ENCODE measurements at places on chromosomes 3 and 15. TPM values are rescaled to one million over a fixed set of nuclear protein-coding genes. Genes with fewer than 3 reads are reported as not detected.

- no peak overlapping the region for H3K4me3 ChIP-seq
- no peak overlapping the region for H3K27ac ChIP-seq
- DNase-seq = no peak
- no peaks in the 10 kb centered on the region for H3K27me3 ChIP-seq
- H3K36me3 ChIP-seq = no peaks in the 10 kb centered on the region
These were observed 329.1 kb upstream of the ROBO1 start for GRCh38 chr3:80096909-80097308.

The NME9 gene
- total RNA-seq = not detected

DNA sequence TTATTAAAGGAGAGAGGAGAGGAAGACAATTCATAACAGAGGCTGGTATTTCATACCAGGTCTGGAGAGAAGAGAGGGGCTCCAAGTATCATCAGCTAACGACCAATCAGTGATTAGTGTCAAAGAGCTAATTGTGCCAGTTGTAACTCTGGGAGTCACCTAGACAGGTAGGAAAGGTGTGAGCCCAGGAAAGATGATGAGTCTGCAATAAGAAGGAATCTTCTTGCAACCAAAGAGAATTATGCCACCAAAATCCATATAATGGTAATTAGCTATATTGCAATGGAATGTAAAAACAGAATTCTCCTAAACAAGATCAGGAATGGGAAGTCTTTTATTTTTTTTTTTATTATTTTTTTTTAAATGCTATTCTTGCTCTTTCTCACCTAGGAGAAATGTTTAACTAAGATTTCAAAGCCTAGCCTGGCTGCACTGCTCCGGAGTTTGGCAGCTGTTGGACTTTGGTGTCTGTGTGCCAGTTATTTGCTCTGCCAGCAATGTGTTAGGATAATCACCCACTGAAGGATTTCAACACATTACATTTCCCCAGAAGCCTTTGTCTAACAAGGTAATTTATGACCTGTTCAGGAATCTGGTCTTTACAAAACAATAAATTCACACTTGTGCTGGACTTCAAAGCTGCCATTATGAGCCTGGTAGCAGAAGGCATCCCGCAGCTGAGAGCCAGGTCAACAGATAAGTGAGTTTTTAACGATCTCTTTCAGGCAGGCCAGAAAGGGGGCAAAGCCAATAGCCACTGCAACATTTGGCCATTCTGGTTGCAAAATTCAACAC lies 89.4 kb downstream of the FOXB1 start:
- no peak for DNase-seq
- peaks cover 12% of the 10 kb centered on the region for H3K27me3 ChIP-seq
- no peak overlapping the region for H3K27ac ChIP-seq
- no peak overlapping the region for H3K4me3 ChIP-seq

The KBTBD8 gene
- 26.6 TPM for total RNA-seq

GRCh38 chr3:28376424-28376823 lies 27.8 kb upstream of the AZI2 start:
- H3K27me3 ChIP-seq = no peaks in the 10 kb centered on the region
- no peaks in the 10 kb centered on the region for H3K4me1 ChIP-seq
- DNase-seq = no peak
- H3K36me3 ChIP-seq = no peaks in the 10 kb centered on the region
- no peak overlapping the region for H3K27ac ChIP-seq

DNA sequence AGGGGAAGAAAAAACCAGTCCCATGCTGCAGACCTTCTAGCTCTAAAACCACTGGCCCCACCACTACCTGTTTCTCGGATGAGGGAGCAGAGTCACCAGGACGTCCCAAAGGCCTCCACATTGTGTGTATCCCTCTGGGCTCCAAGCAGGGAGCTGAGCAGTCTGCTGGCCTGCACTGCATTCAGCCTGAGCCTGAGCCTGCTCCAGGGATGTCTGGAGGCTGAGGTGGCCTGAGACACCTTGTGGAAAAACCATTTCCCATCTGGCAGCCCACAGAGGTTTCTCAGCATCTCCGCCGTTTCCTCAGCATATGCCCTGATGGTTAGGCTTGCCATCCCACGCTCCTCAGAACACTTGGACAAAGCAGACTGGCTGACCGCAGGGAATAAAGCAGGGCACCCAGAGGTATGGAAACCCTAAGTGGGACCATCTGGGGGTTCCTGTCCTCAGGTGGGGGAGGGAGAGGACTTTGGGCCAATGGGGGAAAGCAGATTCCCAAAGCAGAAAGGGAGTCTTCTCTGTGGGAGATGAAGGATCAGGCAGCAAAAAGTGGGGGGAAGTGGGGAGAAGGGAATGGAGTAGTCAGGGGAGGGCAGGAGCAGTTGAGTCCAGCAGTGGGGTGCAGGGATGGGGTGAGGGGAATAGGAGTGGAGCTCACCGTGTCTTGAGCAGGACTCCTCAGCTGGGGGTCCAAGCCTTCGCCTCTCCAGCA lies at the start of gene CILP:
Gene CILP (minus strand): TSS at position 704 of the 712 bp plus-strand sequence. CDS start 1,718 bp downstream, outside the sequence.
- DNase-seq = no peak
- no peaks in the 10 kb centered on the region for H3K36me3 ChIP-seq
- no peaks in the 10 kb centered on the region for H3K4me1 ChIP-seq
- H3K27ac ChIP-seq = no peak within 1 kb of the TSS
- no peak within 1 kb of the TSS for H3K4me3 ChIP-seq

DNA sequence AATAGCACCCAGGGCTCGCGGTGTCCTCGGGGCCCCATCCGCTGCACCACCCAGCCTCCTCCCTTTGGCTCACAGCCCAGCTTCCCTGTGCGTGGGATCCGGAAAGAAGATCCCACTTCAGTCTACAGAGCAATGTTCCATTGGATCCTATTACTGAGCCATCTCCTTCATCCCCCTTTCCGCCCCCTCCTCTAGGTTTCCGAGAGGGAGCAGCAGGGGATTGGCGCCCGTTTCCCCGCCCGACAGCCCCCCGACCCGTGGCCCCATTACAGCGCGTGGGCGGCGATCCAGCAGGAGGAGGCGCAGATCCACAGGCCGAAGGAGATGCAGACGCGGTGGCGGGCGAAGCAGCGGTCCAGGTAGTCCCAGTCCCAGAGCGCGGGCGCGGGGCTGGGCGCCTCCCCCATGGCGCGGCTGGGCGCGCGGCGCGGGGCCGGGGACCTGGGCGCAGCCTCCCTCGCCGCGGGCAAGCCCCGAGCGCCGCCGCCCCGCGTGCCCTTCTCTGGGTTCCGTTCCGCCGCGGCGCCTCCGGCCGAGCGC lies 340 bp downstream of the TMEM44 start:
- H3K4me3 ChIP-seq = peak overlapping the region; percentile 80
- peaks cover 5% of the 10 kb centered on the region for H3K27me3 ChIP-seq
- no peak overlapping the region for H3K27ac ChIP-seq
- no peak for DNase-seq
- H3K36me3 ChIP-seq = no peaks in the 10 kb centered on the region

DNA sequence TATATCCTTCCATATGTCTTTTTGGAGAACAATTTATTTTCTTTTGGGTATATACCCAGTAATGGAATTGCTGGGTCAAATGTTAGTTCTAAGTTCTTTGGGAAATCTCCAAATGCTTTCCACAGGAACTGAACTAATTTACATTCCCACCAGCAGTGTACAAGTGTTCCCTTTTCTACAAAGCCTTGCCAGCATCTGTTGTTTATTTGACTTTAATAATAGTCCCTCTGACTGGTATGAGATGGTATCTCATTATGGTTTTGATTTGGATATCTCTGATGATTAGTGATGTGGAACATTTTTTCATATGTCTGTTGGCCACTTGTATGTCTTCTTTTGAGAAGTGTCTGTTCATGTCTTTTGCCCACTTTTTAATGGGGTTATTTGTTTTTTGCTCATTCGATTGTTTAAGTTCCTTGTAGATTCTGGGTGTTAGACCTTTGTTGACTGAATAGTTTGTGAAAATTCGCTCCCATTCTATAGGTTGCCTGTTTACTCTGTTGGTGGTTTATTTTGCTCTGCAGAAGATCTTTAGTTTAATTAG lies 48.4 kb downstream of the TMEM45A start:
- H3K4me3 ChIP-seq = no peak overlapping the region
- no peaks in the 10 kb centered on the region for H3K36me3 ChIP-seq

- DNase-seq = no peak
- H3K4me3 ChIP-seq = no peak overlapping the region
- H3K36me3 ChIP-seq = no peaks in the 10 kb centered on the region
- H3K27me3 ChIP-seq = no peaks in the 10 kb centered on the region
- H3K4me1 ChIP-seq = no peaks in the 10 kb centered on the region
- H3K27ac ChIP-seq = no peak overlapping the region
These were observed 36.8 kb upstream of the PEX5L start for GRCh38 chr3:180073561-180073960.
